AML-193 (cell line): ENCODE measurements at places on chromosomes 16 and 17.

DNA sequence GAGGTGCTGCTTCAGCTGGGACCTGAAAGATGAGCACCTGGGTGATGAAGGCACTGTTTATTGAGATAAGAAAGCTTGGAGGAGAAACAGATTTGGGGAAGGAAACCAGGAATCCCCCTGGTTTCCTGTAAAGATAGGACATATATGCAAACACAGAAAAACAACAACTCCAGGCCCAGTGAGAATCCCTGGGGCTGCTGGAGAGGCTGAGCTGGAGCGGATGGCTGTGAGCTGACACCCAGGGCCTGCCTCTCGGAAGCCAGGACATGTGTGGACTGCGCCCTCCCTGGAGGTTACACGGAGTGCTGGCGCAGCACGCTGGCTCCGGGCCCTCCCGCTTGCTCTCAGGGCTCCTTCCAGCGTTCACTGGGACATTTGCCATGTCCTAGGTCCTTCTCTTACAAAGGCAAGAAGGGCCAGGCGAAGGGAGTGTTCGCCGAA is 57.5 kb downstream of the CYB5B start:
- DNase-seq = no peak

DNA sequence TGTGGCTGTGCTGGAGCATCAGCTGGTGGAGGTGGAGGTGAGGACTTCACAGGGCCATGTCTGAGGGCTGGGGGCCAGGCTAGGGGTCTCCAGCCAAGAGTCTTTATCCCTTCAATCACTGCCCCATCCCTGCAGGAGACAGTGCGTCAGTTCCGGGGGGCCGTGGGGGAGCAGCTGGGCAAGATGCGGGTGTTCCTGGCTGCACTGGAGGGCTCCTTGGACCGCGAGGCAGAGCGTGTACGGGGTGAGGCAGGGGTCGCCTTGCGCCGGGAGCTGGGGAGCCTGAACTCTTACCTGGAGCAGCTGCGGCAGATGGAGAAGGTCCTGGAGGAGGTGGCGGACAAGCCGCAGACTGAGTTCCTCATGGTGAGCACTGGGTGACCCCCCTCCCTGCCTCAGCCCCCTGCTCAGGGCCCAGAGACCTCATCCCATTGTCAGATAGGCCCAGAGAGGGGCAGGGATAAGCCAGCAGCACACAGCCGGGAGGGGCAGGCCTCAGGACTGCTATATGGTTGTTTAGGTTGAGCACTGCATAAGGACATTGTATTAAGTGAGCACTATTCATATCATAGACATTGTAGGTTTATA is 2.3 kb upstream of the PYDC1 start:
- DNase-seq = no peak

GRCh38 chr17:48198950-48199541 is 91.5 kb downstream of the SNX11 start:
- DNase-seq = no peak

DNA sequence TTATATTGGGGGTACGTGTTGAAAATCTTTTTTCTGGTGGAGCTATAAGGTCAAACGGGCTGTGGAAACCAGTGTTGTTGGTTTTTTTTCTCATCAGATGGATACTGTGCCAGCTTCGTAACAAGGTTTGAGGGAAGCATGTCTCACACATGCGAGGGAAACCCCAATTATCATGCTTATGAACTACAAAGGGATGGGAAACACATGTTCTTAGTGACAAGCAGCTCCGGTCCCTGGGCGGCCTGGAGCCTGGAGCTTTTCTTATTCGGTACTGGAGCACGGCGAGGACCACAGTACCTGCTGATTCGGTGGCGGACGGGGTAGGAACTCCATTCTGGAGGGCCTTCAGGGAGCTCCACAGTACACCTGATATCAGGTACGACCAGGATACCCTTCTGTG is 12.5 kb downstream of the SLC43A2 start:
- no peak for DNase-seq

DNA sequence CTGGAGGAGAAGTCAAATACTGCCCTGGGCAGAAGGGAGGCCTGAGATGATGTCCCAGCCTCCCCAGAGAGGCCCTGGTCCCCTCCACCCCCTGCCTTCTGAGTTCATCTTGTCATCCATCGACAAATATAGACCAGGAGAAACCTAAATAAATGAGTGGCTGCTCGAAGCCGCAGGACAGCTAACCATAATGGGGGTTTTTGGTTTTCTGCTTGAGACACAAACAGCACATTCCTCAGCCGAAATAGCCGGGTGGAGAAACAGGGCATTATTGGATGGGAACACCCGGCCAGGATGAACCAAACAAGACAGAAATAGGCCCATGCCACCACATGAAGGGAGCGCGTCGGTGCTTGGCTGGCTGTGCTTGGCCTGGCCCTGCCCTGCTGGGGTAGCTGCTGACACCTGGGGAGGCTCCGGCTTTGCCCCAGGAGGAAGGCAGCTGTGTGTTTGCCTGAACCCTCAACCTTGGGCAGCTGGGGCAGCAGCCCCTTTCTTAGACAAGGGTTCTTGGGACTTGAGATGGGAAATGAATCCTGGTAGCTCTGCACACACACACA is 188.1 kb downstream of the IRX5 start:
- no peak for DNase-seq

GRCh38 chr17:8749616-8750015 is 5.0 kb upstream of the CCDC42 start:
- no peak for DNase-seq

GRCh38 chr16:49763826-49764225 is 92.1 kb downstream of the ZNF423 start:
- no peak for DNase-seq

- DNase-seq = no peak
Observed at GRCh38 chr16:79768276-79768970, 167.9 kb upstream of the MAF start.

DNA sequence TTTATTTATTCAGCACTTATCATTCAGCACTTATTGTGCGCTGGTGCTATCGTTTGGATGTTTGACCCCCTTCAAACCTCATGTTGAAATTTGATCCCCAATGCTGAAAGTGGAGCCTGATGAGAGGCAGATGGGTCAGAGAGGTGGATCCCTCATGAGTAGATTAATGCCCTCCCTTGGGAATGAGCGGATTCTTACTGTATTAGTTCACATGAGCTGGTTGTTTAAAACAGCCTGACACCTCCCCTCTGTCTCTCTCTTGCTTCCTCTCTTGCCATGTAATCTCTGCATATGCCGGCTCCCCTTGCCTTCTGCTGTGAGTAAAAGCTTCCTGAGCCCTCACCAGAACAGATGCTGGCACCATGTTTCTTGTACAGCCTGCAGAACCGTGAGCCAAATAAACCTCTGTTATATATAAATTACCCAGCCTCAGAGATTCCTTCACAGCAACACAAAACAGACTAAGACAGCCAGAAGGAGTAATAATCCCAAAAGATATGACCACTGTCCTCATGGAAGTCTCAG is 111.1 kb downstream of the CACNG3 start:
- no peak for DNase-seq

DNA sequence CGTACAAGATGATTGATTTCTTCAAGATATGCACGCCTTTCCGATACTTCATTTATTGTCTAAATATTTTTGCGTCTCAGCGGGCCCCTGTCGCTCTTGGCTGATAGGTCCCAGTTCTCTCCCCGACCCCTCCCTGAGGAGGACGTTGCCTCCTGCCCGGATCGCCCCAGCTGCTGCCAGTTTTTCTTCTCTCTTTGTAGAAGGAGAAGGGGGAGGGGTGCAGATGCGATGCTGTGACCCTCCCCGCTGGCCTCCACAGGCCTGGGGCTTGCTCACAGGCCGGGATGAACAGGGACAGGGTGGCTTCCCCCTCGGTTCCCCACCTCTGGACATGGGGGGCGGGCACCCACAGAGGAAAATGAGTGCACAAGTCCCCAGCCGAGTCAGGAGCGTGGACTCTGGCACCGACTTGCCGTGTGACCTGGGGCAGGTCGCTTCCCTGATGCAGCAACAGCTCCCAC is 53.6 kb upstream of the ZC3H18 start:
- DNase-seq = no peak

GRCh38 chr16:10521681-10522274 is 58.6 kb downstream of the EMP2 start:
- peak; percentile 39 for DNase-seq

DNA sequence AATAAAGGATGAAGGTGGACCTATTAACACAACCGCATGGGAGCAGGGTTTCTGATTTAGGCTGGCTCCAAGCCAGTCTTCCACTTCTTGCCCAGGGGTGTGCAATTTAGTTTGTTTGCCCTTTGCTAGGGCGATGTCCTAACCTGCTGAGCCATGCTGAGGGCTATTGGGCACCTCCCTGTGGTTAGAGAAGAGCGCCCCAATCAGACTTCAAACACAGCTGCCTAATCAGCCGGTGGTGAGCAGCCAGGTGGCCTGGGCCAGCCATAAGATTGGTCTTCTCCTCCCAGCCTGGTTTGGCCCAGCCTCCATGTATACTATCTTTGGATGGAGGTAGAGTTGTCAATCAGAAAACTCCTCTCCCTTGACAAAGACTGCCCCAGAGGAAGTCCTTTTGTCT is 15.7 kb downstream of the TMEM94 start:
- DNase-seq = no peak

- DNase-seq = no peak
Observed at GRCh38 chr17:42288803-42289610, 709 bp downstream of the STAT5A start.
